HT-29 (cell line): ENCODE measurements at places on chromosomes 7 and 10.
A peak's percentile ranks its signal among the peaks of the same experiment; 100 is the strongest.

- peak; percentile 96 for DNase-seq
Measured at GRCh38 chr7:106071356-106071998, 40.6 kb downstream of the SYPL1 start.

DNA sequence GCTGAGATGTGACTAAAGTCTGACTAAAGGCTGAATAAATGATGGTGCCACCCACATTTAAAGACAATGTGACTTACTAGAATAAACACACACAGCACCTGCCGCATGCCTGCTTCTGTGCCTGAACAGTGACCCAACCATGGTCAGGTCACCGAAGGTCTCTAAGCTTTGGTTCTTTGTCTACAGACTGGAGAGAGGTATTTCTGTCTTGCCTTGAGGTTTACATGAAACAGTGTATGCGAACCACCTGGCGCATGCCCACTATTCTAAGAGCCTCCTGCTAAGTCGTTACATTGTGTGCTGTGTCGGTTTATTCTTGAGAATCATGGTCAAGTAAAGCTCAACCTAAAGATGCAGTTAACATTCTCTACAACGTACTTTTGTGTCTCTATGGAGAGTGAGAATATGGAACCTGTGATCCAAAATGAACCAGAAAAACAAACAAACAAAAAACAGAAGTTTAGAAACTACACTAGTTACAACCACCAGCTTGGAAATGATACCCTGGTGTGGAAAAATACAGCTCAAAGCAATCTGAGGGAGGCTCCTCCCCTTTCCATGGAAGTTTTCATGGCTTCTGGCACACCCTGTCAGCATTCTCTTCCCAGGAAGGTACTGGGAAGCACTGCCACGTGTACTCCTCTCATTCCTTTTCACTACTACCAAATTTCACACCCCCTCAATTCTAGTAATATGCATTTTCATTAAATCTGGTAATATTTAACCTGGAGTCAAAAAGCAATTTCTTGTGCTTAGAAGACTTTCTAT lies 40.0 kb downstream of the VOPP1 start:
- no peak for DNase-seq

GRCh38 chr10:87579563-87579962 lies 74.9 kb downstream of the MINPP1 start:
- DNase-seq = no peak

- DNase-seq = no peak
Measured at GRCh38 chr10:6912424-6912823, 332.3 kb upstream of the PRKCQ start.

DNA sequence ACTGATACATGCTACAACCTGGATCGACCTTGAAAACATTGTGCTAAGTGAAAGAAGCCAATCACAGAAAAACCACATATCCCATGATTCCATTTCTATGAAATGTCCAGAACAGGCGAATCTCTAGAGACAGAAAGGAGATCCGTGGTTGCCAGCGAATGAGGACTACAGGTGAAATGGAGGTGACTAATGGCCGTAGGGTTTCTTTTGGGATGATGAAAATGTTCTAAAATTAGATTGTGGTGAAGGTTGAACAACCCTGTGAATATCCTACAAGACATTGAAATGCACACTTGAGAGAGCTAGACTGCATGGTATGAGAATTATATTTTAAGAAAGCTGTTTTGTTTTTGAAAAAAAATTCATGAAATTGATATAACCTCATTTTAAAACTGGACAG lies 188.5 kb upstream of the PLXNA4 start:
- no peak for DNase-seq

- DNase-seq = no peak
Measured at GRCh38 chr10:4162571-4163286, 377.7 kb upstream of the KLF6 start.

DNA sequence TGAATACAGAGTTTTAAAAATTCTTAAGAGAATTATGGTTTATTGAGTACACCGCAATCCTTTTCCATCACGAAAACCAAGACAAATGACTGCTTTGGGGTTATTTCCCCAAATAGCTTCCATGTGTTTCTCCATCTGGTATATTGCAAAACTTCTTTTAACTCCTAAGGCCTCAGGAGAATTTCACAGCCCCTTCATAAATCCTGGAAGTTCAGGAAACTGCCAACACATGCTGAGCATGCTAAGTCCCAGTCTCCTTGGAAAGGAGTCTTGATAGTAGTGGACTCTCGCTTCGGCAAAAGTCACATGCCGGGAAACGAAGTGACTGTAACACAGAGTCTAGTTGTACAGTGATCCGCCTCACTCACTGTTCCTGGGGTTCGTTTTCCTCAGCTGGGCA lies 88.1 kb upstream of the RSU1 start:
- DNase-seq = no peak

GRCh38 chr10:57145548-57145947 lies 784.5 kb upstream of the ZWINT start:
- no peak for DNase-seq

- no peak for DNase-seq
Measured at GRCh38 chr10:81027706-81028105, 490.0 kb downstream of the SH2D4B start.

GRCh38 chr7:107390916-107391315 lies 78.9 kb upstream of the GPR22 start:
- no peak for DNase-seq

DNA sequence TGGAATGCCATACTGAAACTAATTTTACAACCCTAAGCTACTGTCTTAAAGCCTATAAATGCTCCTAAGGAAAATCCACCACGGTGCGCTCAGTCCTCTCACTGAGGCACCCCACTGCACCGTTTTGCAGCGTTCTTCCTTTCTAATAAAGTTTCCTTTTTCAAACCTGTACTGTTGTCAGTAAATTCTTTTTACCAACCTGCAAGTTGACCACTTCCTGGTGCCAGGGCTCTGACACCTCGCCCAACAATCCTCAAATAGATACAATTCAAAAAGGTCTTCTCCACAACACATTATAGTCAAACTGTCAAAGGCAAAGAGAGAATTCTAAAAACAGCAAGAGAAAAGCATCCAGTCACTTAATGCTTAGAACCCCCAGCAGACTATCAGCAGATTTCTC lies 42.8 kb downstream of the HERPUD2 start:
- no peak for DNase-seq

DNA sequence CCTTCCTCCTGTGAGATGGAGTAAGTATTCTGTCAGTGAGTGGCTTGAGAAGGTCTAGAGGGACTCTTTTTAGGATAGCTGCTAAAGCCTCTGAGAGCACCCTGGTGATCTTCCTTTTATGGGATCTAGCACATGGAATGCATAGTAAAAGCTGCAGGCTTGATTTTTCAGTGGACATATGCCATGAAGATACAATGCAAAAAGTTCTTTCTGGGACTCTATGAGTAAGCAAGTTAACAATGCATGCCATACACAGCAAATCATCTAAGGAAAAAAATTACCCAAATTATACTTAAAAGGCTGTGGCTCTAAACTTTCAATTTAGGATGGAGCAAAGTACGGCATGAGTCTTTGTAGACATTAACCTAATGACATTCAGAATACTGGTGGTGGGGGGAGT lies 154.5 kb downstream of the SGMS1 start:
- no peak for DNase-seq

GRCh38 chr7:80790877-80791276 lies 128.0 kb downstream of the SEMA3C start:
- DNase-seq = no peak

- DNase-seq = no peak
Measured at GRCh38 chr10:109886037-109886780, 37.1 kb downstream of the XPNPEP1 start.

- no peak for DNase-seq
Measured at GRCh38 chr7:29881724-29882123, 75.4 kb downstream of the WIPF3 start.

DNA sequence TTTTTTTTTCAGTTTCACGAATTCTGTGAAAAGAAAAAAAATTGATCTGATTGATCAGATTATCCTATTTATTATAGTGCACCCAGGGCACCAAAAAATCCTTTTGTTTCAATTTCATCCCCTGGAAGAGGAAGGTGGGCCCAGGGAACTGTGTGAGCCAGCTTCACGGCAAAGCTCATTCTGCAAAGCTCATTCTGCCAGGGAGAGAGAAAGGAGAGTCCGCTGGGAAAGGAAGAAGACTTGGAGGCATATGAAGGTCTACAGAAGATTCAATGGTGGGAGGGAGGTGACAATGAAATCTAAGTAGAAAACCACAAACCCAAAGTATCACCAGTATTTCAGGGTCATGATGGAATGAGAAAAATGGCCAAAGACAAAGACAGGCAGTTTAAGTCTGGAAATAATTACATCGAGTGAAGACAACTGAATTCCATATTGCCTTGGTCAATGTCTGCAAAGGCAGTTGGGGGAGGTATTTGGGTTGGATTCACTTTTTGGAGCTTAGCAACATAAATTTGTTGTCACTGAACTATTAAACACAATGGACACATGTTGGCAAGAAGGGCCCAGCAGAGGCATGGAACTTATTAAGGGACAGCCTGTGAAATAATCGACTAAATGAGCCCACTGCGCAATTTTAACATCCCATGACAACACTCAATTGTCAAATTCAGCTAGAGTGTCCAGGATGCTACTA lies 587.8 kb upstream of the MKI67 start:
- DNase-seq = no peak

- no peak for DNase-seq
Measured at GRCh38 chr7:112503361-112503972, 22.7 kb downstream of the LSMEM1 start.

DNA sequence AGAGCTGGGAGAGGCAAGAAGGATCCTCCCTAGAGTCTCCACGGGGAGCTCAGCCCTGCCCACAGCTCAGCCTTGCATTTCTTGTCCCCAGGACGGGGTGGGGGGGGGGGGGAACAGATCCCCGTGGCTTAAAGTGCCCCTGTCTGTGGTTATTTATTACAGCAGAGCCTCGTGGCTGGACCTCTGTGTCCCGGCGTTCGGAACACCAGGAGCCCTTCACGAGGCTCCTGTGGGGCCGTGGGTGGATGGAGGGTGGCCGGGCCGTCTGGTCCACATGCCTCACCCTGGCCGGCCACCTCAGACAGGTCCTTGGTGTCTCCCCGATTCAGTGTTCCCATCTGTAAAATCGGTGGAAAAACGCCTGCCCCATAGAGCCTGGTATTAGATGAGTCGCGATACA lies 37.9 kb downstream of the FAM20C start:
- DNase-seq = no peak

DNA sequence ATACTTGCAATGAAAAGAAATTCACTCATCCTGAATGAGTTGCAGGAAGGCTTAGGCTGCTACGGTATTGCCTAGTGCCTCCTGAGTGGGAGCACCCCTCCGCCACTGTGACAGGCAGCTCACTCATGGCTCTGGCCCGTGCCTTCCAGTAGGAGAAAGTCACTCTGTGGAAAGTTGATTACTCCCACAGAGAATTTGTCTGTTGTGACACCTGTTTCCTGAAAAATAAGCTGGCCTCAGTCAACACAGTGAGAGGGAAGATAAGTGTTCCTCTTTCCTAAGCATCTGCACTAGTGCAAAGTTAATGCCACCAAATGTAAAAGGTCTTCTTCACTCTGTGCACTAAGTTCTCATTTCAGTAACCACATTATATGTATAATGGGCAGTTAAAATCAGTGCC lies 158.8 kb upstream of the INHBA start:
- no peak for DNase-seq

DNA sequence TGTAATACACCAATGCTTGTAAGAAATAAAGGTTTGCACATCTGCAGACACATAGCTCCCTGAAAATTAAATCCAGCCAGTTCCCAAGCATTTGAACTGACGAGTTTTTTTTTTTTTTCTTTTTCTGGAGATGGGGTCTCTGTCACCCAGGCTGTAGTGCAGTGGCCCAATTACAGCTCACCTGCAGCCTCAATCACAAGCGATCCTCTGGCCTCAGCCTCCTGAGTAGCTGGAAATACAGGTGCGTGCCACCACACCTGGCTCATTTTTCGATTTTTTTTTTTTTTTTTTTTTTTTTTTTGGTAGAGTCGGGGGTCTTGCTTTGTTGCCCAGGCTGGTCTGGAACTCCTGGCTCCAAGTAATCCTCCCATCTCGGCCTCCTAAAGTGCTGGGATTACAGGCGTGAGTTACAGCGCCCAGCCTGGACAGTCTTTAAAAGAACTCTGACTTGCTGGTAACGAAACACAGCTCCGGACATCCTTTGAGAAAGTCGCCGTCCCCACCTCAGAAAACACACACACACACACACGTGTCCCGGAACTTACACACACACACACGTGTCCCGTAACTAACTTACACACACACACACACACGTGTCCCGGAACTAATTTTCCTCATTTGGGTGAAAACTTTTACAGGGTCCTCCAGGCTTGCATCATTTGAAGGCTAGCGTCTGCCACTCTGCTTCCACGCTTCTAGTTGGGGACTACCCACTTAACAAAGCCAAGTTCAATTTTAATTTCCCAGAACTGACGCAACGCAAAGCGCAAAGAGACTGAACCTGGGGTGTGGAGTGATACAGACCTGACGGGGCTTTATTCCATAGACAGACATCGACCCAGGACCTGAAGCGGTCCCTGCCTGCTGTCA lies 18.6 kb downstream of the OCM2 start:
- DNase-seq = peak; percentile 76

DNA sequence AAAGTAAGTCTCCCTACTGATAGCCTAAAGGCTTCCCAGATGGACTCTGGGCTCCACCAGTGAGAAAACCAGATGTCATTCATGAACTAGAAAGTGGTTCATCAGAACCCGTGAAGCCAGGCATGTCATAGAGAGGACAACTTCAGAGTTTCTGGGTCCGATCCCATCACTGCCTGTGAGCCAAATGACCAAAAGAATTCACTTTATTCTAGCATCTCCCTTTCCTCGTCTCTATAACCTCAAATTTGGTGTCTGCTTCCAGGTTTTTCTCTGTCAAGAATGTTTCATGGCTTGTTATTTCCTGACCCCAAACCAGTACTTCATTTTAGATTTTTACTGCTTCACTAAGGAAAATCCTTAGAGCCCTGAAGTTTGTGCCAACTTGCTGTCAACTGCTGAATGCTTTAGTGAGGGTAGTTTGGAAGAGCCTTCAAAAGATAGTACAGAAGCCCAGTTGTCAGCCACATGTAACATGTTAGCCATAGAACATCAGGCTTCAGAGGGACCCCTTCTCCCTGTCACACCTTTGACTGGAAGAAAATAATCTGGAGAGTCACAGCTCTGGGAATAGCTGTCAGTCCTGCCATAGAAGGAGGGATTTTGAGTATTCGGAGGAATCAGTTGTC lies 34.0 kb downstream of the ITGB8 start:
- no peak for DNase-seq

DNA sequence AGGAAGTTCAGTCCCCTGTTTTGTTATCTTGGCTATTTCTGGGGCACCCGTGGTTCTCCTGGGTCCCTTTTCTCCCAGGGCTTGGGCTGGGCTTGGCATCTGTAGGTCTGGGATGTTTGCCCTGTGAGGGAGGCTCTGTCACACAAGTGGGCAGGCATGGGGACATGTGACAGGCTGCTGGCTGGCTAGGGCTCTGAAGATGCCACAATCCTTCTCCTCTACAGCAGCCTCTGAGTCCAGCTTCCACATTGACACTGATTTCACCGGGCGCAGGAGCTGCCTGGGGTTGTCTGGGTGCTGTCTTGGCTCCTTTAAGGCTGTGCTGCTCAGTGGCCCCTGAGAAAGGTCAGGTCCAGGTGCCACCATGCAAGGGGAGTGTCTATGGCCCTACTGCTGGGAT lies 37.4 kb upstream of the ZNF716 start:
- no peak for DNase-seq
